ENCODE measurements at places on chromosomes 6 and 20. TPM values are rescaled to one million over a fixed set of nuclear protein-coding genes. Genes with fewer than 3 reads are reported as not detected.

The LPA gene
- total RNA-seq = not detected

DNA sequence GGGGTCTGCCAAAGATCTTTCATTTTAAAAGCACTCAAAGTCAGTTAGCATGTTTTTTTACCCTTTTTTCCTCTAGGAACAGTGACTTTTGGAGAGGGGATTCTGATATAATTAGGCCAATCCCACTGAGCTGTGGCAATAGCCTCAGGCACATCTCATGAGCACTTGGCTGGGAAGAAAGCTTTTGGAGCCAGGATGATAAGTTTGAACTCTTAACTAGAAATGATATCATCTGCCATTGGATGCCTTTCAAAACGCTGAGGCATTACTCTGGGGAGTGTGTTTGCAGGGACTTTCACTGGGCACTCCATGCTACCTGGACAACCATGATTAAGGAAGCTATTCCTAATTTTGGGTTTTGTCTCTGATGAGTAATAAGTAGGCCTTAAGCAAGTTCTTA, 3.7 kb downstream of the SCGN start:
- no peaks in the 10 kb centered on the region for H3K36me3 ChIP-seq
- no peak overlapping the region for H3K27ac ChIP-seq
- no peak overlapping the region for H3K4me3 ChIP-seq
- peaks cover 5% of the 10 kb centered on the region for H3K4me1 ChIP-seq
- peak; percentile 12 for DNase-seq

- H3K27ac ChIP-seq = no peak overlapping the region
- H3K27me3 ChIP-seq = no peaks in the 10 kb centered on the region
- no peaks in the 10 kb centered on the region for H3K36me3 ChIP-seq
- DNase-seq = peak; percentile 29
- no peak overlapping the region for H3K4me3 ChIP-seq
Observed at GRCh38 chr6:157198425-157199279, 124.7 kb downstream of the TMEM242 start.

The EPPIN gene
- total RNA-seq = not detected

DNA sequence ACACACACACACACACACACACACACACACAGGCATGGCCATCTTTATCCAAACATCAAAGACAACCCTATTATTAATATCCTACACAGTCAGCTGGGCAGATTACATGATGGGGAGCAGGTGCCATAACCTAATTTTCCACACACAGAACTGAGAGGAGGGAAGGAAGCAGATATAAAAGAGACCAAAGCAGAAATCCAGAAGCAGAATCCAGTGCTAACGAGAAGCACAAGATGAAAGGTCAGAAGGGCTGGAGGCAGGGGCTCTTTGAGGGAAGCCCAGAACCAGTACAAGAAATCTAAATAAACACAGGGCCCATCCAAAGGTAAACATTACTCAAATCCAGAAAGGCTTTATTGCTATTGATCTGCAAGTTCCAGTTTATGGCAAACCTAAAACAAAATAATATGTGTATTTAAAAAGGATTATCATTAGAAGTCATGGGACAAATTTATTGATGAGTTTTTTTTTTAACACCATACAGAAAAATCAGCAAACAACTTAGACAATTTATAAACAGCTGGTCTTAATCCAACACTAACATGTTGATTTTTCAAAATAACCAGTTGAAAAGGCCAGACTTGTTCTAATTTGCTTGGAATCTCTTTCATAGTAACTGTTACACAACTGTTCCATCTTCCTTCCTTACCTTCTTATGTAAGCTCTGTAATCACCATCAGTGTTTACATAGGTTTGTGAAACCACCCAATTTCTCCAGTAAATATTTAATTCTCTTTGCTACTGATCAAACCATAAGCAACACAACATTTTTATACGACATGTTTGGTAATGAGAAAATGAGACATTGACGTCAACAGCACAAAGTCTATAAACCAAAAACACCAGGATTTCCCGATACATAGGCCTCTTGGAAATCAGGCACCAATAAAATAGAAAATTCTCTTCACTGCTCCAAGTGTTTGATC, 34.2 kb downstream of the SLC23A2 start:
- DNase-seq = no peak
- H3K27me3 ChIP-seq = no peaks in the 10 kb centered on the region
- H3K36me3 ChIP-seq = peaks cover 10% of the 10 kb centered on the region

DNA sequence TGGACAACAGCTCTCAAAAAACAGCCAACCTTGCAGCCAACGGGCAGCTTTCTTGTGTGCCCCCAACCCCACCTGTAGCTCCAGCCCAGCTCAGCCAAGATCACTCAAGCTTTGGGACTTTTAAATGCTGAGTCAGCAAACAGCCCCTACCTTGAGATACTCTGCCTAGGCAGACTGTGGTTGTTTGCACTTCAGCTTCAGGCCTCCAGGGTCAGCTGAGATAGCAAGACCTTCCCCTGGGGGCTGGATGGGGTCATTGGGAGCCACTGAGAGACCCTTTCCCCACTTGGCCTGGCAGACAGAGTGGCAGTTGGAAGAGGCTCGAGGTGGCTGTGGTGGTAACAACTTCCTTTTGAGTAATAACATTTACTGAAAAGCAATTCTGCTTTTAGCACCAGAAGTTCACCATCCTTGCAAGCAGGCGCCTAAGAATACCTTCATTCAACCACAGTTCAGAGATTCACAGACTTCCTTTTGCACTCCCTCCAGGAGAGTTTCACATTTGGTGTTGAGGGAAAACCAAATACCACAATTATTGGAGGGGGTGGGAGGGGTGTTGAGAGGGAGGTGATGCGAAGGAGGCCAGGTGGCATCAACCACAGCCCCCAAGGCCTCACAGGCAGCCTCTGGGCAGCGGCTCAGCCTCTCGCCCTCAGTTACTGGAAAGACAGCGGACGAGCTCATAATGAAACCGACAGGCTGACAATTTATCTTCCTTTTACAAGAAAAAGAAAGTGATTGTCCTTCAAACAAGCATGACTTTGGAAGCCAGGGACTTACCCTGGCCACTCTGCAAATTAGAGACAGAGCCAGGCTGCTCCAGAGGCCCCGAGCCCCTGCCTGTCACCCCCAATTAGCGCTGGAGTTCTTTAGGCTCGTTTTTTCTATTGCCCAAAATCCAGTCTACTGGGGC, 148.1 kb downstream of the CEBPB start:
- no peaks in the 10 kb centered on the region for H3K27me3 ChIP-seq
- H3K36me3 ChIP-seq = no peaks in the 10 kb centered on the region
- H3K4me1 ChIP-seq = peaks cover 6% of the 10 kb centered on the region
- H3K27ac ChIP-seq = no peak overlapping the region
- no peak overlapping the region for H3K4me3 ChIP-seq

The SLC17A1 gene
- total RNA-seq = not detected

DNA sequence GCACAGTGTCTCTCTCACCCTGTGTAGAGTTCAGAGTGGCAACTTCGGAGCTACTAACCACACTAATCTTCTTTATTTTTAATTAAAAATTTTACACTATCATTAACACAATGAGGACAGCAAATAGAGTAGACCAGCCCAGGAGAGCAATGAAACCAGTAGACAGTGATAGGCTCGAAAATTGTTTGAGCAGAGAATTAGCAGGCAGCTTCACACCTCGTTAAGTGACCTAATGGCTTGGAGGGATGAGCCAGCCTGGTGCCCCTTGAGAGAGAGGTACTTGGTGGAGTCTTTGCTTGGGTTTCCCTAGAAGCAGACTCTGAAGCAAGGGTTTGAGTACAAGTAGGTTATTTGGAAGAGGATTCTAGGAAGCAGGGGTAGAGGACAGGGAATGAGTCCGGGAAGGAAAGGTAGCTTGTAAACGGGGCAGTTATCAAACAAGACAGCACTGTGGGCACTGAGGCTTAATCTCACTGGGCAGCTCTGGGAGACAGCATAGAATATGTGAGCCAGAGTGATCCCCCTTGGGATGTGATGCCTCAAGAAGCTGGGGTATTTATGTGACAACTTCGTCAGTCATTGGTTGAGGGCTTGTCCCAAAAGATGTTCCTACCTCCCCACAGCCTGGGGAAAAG, 146.1 kb downstream of the PCSK2 start:
- peaks cover 70% of the 10 kb centered on the region for H3K27me3 ChIP-seq
- no peak overlapping the region for H3K27ac ChIP-seq
- no peak for DNase-seq

- H3K27ac ChIP-seq = no peak overlapping the region
- H3K4me1 ChIP-seq = no peaks in the 10 kb centered on the region
- no peak for DNase-seq
Observed at GRCh38 chr6:134744301-134744700, 205.6 kb downstream of the ALDH8A1 start.

DNA sequence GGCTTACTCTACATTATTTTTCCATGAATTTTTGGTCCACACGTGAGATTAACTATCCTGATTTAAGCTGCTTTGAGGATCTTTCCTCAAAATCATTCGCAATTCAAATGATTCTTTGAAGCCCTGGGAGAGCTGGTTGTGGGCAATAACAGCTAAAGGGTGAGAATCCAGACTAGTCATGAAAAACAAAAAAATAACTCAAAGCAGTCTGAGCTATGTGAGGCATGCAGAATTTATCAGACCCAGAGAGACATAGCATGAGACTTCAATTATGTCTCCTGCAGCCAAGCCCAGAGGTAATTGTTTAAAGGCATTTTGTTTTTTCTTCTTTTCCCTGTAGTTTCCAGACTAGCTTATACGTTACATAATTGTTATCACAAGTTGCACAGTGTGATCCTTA, 517.3 kb upstream of the PTCHD4 start:
- no peak overlapping the region for H3K4me3 ChIP-seq
- no peaks in the 10 kb centered on the region for H3K4me1 ChIP-seq
- no peaks in the 10 kb centered on the region for H3K27me3 ChIP-seq
- no peak for DNase-seq
- no peaks in the 10 kb centered on the region for H3K36me3 ChIP-seq

The BTBD9 gene
- total RNA-seq = 4.3 TPM

The ZMYND8 gene
- 12.8 TPM for total RNA-seq

GRCh38 chr6:87623248-87623647, 33.3 kb downstream of the ORC3 start:
- H3K27ac ChIP-seq = no peak overlapping the region
- DNase-seq = no peak
- no peak overlapping the region for H3K4me3 ChIP-seq
- H3K36me3 ChIP-seq = 0 out of 2 replicates have a peak, but pooled peaks cover 3% of the 10 kb centered on the region

DNA sequence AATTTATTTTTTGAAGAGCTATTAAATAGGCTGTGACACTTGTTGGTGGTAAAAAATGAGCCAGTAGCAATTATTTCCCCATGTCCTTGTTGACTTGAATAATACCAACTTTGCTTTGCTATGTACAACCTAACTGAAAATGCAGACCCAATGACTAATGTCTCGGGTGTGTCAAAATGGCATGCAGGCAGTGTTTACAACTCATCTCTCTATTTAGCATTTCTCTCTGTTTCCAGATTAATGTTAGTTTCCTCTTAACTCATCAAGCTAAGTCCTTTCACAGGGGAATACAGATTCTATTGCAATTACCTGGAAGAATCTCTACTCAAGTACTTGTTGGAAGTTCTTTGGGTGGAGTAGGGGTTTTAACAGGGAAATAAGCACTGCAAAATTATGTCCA, 504.4 kb downstream of the BCKDHB start:
- no peaks in the 10 kb centered on the region for H3K36me3 ChIP-seq
- H3K27ac ChIP-seq = peak overlapping the region; percentile 40
- no peak overlapping the region for H3K4me3 ChIP-seq
- peak; percentile 54 for DNase-seq
- no peaks in the 10 kb centered on the region for H3K27me3 ChIP-seq
- peaks cover 28% of the 10 kb centered on the region for H3K4me1 ChIP-seq

The SLC13A3 gene
- not detected for total RNA-seq

GRCh38 chr20:20167698-20168097, 115.4 kb downstream of the CFAP61 start:
- H3K36me3 ChIP-seq = no peaks in the 10 kb centered on the region
- H3K4me1 ChIP-seq = no peaks in the 10 kb centered on the region
- H3K27me3 ChIP-seq = peaks cover 71% of the 10 kb centered on the region
- DNase-seq = no peak
- H3K4me3 ChIP-seq = no peak overlapping the region

The BMP5 gene
- total RNA-seq = not detected

GRCh38 chr20:60030471-60030870, 72.2 kb downstream of the CDH26 start:
- H3K4me3 ChIP-seq = no peak overlapping the region
- DNase-seq = no peak
- H3K27ac ChIP-seq = no peak overlapping the region
- H3K4me1 ChIP-seq = no peaks in the 10 kb centered on the region
- H3K36me3 ChIP-seq = no peaks in the 10 kb centered on the region
